Omental fat pad (tissue), 4 donors: ENCODE measurements at places on chromosomes 3 and 15.

DNA sequence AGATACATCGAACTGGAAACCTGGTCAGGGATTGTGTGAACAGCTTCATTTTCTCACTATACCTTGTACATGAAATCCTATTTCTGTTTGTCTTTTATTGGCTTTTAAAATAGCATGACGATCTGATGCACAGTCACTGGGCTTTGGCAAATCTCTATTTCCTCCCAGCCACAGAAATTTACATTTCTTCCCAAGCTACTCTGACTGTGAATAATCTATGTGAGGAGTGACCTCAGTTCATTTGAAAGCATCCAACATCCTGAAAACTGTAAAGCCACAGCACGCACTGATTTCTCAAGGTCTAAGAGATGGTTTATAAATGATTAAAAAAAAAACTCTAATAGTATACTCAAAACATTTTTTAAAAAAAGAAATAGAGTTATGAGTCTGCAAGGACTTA, 450.3 kb downstream of the IL5RA start:
- no peak for DNase-seq

GRCh38 chr15:66923438-66923881, 141.9 kb upstream of the SMAD3 start:
- no peak for DNase-seq

- DNase-seq, result no peak
Observed at GRCh38 chr3:44065311-44066094, 176.2 kb upstream of the TOPAZ1 start.

GRCh38 chr3:175383371-175383770, 524.2 kb downstream of the NAALADL2 start:
- no peak for DNase-seq

GRCh38 chr15:26555898-26556297, 217.0 kb downstream of the GABRB3 start:
- DNase-seq, result no peak

DNA sequence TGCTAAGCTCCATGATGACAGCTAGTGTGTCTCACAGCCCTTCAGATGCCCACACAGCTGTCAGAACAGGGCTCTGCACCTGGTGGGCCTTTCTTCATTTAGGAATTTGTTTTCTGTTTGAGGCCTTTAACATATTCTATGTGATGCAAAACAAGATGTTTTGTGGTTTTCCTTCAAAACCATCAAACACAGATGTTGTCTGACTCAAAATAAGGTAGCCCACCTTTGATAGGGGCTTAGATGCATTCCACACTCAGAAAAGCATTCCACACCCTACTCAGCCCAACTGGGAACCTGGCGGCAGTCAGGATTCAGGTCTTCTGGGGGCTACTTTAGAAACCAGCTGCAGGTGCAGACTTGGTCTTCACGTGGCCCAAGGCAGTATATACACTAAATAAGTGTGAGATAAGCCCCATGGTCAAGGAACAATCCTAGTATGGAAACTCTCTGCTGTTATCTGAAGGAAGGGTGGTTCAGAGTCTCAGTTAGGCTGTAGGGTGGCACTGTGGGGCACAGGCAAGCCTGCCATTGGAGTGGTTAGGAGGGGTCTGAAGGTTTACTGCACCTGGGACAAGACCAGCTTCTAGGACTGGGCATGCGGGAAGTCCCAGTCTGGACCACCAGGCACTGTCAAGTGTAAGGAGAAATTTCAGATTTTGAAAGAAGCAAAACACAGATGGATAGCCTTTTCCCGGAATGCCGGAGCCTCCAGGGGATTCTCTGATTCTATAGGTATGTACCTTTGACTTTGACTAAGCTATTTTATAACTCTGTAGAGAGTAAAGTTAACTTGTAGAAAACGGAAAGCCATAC, 20.1 kb downstream of the LRRC2 start:
- DNase-seq, result no peak

- DNase-seq, result no peak
Observed at GRCh38 chr15:39887211-39887610, 32.9 kb downstream of the GPR176 start.

DNA sequence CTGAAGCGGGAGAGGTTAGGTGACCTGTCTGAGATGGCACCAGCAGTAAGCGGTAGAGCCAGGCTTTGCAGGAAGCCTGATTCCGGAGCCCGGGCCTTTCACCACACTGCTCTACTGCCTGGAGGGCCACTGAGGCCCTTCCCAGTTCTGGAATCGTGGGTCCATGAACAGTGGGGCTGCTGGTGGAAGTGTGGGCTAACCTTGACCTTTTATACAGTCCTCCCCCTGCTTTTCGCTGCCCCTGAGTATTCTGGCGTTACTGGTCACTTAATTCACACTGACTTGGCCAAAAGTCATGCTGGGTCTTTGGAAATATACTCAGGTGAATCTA, 2.6 kb upstream of the ABTB1 start:
- no peak for DNase-seq

GRCh38 chr3:149969110-149969939, 1.4 kb downstream of the PFN2 start:
- DNase-seq, result no peak

GRCh38 chr3:151426341-151426657, 34.6 kb downstream of the IGSF10 start:
- DNase-seq, result no peak

- DNase-seq, result no peak
Observed at GRCh38 chr3:14725564-14726440, 50.9 kb downstream of the C3orf20 start.

DNA sequence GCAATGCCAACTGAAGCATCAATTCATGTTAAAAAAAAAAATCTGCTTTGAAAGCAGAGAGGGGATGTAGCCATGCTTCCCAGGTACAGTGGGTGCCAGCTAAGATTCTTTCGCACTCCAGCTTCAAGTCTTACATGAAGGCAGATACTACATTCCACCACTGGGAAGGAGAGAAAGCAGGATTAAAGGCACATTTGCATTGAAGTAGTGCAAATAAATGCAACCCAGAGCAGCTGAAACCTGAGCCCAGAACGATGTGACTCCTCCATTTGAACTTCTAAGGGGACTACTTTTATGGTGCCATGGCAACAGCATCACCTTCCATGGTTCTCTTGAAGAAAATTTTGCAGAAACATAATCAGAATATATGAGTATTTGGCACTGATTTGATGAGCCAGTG, 19.1 kb upstream of the GJD2 start:
- DNase-seq, result no peak

DNA sequence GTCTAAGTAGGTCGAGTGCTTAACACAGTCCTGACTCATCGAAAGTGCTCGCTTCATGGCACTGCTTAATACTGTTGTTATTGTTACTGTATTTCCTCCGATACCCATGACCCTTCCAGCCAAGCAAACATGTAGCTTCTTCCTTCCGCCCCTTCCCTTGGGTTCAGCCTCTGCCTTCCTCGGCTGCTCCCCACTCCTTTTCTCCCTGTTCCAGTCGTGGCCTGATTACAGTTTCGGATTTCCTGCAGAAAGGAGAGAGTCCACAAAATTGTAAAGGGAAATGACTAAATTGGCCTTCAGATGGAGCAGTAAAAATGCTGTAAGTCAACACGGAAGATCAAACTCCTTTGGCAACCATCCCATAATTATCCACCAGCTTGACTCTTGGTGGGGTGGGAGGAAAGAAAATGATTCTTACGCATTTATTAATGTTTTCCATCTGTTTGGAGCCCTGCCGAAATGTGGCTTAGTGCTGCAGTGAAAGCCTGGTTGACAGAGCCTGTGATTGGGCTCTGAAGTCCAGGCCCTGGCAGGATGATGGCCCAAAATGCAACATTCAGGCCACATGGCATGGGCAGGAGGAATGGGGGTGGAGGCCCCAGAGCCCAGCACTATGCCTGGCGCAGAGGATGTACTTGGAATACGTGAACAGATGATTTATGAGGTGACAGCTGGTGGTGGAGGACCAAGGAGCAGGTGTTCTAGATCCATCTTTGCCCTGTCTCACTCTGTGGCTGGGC, 37.6 kb downstream of the FAM3D start:
- no peak for DNase-seq

- DNase-seq, result no peak
Observed at GRCh38 chr3:69612791-69613190, 126.5 kb upstream of the MITF start.

- no peak for DNase-seq
Observed at GRCh38 chr3:73759297-73759711, 134.6 kb upstream of the PDZRN3 start.

GRCh38 chr3:123488645-123489347, 39.9 kb upstream of the ADCY5 start:
- no peak for DNase-seq

DNA sequence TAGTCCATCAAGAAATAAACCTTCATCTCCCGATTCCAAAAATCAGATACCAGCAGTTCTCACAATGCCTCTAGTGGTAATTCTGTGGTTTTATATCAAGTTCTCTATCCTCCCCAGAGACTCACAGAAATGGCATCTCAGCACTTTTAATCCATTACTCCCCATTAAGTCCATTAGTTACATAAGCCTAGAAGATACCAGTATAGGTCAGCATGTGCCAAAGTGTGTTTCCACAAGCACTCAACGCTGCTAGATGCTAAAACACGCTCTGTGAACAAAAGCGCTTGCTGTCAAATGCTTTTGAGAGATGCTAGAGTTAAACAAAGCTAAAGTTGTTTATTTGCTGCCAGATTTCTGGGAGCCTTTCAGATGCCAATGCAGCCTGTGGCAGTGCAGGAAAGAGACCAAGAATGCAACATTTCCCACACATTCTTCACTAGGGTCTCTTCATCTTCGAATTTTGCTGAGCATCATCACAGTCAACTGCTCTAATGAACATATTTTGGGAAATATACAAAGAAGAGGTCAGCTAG, 918.8 kb upstream of the CFAP20DC start:
- no peak for DNase-seq

- no peak for DNase-seq
Observed at GRCh38 chr15:62691008-62691407, 351.5 kb upstream of the TPM1 start.

- DNase-seq, result no peak
Observed at GRCh38 chr3:127053026-127053425, 70.1 kb downstream of the PLXNA1 start.

GRCh38 chr3:140859592-140860336, 81.9 kb upstream of the SLC25A36 start:
- DNase-seq, result no peak
